ENCODE measurements at places on chromosomes 16 and 17. TPM values are rescaled to one million over a fixed set of nuclear protein-coding genes. Genes with fewer than 3 reads are reported as not detected.
A peak's percentile ranks its signal among the peaks of the same experiment; 100 is the strongest.

- DNase-seq: no peak
Measured at GRCh38 chr17:15398736-15399331, 57.4 kb upstream of the TEKT3 start.

DNA sequence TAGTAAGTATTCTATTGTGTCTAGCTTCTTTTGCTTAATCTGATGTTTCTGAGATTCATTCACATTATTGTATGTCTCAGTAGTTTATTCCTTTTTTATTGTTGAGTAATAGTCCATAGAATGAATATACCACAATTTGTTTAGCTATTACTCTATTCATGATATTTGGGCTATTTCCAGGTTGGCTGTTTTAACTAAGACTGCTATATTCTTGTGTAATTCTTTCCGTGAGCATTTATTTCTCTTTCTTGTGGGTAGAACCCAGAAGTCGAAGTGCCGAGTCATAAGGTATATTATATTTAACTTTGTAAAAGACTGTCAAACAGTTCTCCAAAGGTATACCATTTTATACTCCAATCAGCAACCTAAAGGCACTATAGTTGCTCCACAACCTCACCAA, 160.8 kb downstream of the ANKFN1 start:
- DNase-seq: no peak

The PLA2G10 gene
- total RNA-seq: 6.6 TPM

GRCh38 chr17:39861235-39861634, 2.9 kb downstream of the IKZF3 start:
- no peak for DNase-seq

The KRTAP9-4 gene
- total RNA-seq: not detected

The KRT28 gene
- total RNA-seq: not detected

DNA sequence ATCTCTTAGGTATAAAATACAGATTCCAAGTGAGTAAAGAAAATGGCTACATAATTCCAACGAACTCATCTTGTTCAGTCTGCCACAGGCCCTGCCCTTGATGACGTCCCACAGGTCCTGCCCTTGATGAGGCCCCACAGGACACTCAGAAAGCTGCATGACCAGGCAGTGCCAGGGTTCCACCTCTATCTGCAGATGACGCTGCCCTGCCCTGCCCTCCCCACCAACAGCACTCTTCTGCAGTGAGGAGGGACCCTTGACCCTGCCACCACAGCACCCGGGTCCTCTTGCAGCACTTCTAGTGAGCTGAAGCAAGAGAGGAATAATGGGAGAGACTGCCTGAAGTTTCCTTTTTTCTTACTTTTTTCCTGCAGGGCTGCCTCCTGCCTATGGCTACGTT, 118.4 kb downstream of the VPS53 start:
- DNase-seq: no peak

The GPR139 gene
- not detected for total RNA-seq

The HOXB5 gene
- total RNA-seq: 4.4 TPM

The TERB1 gene
- 0.26 TPM for total RNA-seq

The ASPHD1 gene
- 4.4 TPM for total RNA-seq

The PDE6G gene
- total RNA-seq: 1.0 TPM

- peak; percentile 85 for DNase-seq
Measured at GRCh38 chr17:77286641-77287431, 146.1 kb downstream of the SEC14L1 start.

The KRTAP3-1 gene
- total RNA-seq: not detected

- no peak for DNase-seq
Measured at GRCh38 chr17:38421871-38422827, 6.1 kb upstream of the ARHGAP23 start.

GRCh38 chr17:64614266-64615027, 47.7 kb downstream of the SMURF2 start:
- no peak for DNase-seq

DNA sequence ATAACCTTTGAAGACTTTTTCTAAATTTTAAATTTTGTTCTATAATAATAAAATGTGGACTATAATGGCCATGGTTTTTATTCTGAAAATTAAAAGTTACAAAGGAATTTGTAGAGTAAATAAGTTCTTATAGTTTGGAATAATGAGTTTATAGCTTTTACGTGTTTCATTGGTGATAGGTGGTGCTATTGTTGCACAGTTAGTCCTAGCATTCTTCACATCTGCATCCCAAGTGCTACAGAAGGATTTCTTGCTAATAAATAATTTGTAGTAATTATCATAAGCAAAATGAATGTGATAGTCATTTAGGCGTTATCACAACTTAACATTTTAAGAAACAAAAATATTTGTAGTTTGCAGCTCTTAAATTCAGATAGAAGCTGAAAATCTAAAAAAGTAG, 67.9 kb downstream of the BCAS3 start:
- no peak for DNase-seq

GRCh38 chr17:28926786-28927185, 23.9 kb upstream of the DHRS13 start:
- no peak for DNase-seq

DNA sequence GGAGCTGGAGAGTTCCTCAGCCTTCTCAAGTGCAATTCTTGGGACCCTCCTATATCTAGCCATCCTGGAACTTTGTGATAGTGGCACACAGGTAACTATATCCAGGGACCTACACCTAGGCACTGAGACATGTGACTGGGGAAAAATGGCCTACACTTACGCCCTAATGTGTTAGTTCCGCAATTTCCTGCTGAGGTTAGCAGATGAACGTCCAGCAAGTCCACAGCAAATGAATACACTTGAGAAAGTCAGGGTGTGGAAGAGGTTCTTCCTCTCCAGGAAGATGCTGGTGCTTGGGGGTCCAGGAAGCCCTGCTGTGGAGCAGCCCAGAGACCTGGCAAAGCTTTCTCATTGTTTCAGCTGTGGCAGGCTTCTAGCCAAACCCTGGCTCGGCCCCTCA, 20.8 kb downstream of the PIK3R5 start:
- no peak for DNase-seq

The ITGB4 gene
- total RNA-seq: 82.2 TPM

DNA sequence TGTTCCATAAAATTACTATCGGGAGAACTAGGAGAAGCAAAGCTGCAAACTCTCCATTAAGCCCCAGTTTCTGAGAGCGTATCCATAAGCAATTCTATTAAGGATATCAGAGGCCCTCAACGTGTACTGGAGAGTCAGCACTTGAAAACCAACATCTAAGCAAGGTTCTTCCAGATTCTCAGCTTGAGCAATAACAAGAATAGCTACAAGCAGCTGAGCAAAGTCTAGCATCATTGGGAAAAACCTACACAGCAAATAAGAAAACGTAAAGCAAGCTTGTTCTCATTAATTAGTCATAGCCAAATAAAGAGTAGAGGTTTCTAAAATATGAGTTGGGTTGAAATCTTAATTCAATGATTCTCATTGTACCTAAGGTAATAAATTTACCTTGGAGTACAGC, 26.9 kb upstream of the COX10 start:
- DNase-seq: no peak

The ABCC11 gene
- not detected for total RNA-seq
